Brain microvascular endothelial cell (primary cell): ENCODE measurements at places on chromosomes 1 and 21.
A peak's percentile ranks its signal among the peaks of the same experiment; 100 is the strongest.

DNA sequence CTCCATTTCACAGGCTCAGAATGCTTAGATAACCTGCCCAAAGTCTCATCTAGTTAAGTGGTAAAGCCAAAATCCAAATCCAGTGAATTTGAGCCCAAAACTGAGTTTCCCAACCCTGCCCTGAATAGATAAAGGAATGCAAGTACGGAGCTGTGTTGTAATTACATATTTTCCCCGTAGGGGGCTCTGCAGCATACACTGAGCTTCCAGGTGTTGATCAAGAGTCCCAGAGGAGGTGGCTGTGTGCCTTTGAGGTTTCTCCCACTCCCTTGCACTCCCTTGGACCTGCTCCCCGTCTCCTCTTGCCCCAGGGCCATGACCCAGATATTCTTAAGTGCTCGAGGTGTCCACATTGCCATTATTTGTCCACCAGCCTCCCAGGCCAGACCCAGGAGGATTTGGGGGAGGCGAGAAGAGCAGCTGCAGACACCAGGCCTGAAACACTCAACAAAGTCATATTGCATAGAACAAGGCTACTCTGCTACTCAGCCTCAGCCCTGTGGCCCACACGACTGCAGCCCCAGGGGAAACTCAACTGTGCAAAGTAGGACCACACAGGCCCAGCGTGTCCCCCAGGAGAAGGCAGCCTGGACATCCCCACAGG lies 18.4 kb upstream of the LY9 start:
- no peak for DNase-seq

DNA sequence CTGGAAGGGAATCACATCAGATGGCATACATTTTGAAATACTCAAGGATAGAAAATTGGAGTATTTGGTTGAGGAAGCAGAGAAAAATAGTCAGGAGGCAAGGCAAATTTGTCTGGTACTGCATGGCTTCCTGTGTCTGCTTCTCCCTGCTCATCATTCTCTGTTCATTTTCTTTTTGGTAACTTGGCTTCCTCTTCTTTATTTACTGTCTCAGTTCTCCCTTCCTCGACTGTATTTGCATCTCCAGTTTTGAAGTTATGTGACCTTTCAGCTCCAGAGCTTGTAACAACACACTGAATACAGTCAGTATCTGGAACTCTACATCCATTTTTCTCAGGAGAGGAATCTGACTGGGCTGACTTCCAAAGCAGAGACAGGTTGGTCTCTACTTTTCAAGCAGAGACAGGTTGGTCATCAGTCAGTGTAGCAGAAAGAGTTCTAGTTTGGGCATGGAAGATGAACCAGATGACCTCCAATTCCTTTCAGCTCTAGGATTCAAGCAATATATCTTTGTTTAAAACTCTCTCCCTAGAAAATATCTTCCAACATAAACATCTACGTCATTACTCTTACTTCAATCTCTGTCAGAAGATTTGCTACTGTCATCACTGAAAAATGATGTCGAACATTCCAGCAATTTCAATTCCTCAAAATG lies 571.2 kb downstream of the ADGRL2 start:
- DNase-seq: peak; percentile 36

GRCh38 chr1:221672239-221672645 lies 69.6 kb downstream of the DUSP10 start:
- peak; percentile 81 for DNase-seq

DNA sequence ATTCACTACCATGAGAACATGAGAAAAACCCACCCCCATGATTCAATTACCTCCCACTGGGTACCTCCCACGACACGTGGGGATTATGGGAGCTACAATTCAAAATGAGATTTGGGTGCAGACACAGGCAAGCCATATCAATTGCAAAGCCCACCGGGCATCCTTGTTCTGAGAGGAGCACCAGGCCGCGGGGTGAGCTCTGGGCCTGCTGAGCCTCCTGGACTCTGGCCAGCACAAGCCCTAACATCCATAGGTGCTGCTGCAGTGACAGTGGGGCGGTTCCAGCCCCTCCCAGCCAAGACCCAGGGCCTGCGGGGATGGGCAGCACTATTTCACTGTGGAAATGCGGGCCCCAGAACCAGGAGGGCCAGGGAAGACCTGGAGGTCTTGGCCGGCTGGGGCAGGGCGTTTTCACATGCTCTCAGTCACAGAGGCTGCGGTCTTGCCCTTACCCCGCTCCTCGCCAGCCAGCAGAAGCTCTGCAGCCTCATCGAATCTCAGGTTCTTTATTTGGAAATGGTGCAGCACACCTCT lies 103.8 kb downstream of the PCBP3 start:
- DNase-seq: no peak

GRCh38 chr1:1989789-1990188 lies 13.8 kb downstream of the CFAP74 start:
- DNase-seq: no peak

GRCh38 chr21:29304597-29304996 lies 5.9 kb downstream of the BACH1 start:
- DNase-seq: no peak

DNA sequence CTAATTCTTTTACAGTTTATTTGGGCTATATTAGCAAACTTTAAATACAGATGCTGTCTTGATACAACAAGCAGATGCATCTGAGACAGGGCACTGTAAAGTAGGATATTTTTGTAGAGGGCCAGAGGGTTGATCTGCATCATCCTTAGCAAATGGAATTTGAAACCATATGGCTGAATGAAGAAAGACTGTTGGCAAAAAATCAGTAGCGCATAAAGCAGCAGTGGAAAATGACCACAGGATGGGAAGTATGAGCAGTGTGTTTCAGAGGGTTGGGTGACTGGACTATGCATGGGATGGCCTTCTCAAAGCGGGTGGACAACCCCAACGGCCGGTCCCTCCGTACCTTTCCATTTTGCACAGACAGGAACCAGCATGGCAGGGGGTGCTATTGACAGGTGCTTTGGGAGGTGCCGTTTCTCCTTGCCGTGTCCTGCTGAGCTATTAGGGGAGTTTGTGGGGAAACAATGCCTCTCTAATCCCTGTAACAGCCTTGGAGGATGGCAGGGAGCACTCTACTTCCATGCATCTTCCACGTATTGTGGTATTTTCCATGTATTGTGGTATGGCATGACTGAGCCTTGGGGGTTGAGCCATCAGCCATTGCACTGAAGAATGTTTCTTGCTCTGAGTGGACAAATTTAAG lies 5.9 kb downstream of the LRRC8B start:
- no peak for DNase-seq

- peak; percentile 39 for DNase-seq
Observed at GRCh38 chr1:202888221-202888530, 773 bp downstream of the RABIF start.

DNA sequence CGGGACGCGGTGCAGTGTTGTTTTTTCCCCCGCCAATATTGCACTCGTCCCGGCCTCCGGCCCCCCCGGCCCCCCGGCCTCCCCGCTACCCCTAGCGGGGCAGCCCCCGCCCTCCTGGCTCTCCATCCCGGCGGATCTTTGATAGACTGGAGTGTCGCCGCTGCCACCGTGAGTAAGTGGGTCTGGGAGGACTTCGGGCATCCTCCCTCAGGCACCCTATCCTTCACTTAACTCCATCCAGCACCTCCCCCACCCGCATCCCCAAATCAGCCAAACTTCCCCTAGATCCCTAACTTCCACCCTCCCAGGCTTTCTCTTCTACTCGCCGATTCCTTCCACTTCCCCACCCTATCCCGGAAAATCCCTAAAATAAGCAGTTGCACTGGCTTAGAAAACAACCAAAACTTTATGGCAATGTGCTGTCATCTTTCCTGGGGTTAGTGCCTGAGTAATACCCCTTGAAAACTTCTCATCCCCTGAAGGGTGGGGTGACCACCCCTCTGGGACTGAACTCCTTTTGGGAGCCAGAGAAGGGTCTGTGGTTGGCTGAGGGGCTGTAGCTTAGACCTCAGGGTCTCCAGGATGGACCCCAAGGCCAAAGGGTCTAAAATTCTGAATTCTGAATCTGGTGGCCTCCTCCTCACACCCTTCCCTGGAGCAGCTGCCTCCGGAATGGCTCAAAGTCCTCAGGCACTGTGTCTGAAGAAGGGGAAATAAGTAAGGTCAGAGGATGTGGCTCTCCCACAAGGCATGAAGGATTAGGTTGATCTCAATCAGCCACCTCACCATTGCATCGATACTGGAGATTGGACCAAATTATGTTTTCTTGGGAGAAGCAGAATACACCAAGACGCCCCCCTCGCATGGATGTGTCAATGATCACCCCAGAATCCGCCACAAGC lies 12.2 kb downstream of the THBS3 start:
- DNase-seq: no peak

- DNase-seq: no peak
Observed at GRCh38 chr1:211538287-211538686, 40.7 kb downstream of the SLC30A1 start.

GRCh38 chr1:212040629-212041412 lies 5.3 kb downstream of the DTL start:
- no peak for DNase-seq

DNA sequence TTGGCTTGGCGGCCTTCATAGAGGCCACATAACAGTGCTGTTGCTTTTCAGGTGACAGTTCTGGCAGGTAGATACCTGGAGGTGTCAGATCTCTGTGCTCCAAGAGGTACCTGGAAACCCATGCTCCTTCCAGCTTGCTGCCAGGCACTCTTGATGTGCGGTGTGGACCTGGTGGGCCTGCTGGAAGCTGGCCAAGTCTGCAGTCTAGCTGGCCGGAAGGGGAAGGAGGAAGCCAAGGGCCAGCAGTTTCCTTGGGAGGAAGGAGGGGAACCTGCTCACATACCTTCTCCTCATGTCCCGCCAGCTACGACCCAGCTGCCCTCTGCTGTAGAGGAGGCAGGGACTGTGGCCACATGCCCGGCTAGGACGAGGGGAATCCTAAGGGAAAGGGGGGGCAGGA lies 166.4 kb upstream of the AJAP1 start:
- no peak for DNase-seq

GRCh38 chr1:20262810-20263534 lies 27.7 kb upstream of the VWA5B1 start:
- no peak for DNase-seq

DNA sequence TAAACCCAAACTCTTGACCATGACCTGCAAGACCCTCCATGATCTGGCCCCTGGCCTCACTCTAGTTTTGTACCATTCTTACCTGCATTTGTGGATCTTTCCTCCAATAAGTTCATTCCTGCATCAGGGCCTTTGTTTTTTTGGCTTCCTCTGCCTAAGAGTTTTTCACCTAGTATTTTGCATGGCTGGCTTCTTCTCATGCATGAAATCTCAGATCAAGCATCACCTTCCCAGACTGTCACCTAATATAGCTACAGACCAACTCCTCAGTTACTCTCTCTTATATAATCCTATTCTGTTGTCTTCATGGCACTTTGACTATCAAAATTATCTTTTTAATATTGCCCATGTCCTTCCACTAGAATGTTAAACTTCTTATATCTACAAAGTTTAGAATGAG lies 54.2 kb downstream of the BTBD8 start:
- DNase-seq: no peak

GRCh38 chr21:15079269-15079668 lies 14.5 kb upstream of the NRIP1 start:
- DNase-seq: no peak

- peak; percentile 97 for DNase-seq
Observed at GRCh38 chr1:45011837-45012638, at the start of gene UROD. Gene UROD (plus strand): TSS chr1:45012254. CDS start chr1:45012266, 12 bp downstream.

- DNase-seq: no peak
Observed at GRCh38 chr1:57109247-57109646, 143.4 kb upstream of the C8B start.

DNA sequence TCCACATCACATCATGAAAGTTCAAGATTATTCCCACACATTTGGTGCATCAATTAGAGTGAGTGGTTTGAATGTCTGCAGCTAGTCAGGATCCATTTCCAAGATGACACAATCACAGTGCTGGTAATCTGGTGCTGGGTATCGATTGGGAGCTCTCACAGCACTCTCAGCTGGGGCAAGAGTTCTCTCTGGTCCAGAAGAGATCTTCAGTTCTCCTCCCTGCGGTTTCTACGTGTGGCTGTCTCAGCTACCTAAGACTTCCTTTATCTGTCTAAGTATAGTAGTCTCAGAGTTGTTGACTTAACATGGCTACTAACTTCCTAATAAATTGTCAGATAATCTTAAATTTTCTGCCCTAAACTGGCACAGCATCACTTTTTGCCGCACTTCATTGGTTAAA lies 358.0 kb upstream of the BRINP3 start:
- DNase-seq: no peak

GRCh38 chr1:2953688-2954285 lies 67.5 kb upstream of the ACTRT2 start:
- DNase-seq: no peak

GRCh38 chr1:80059940-80060339 lies 1053.4 kb upstream of the ADGRL4 start:
- DNase-seq: no peak

DNA sequence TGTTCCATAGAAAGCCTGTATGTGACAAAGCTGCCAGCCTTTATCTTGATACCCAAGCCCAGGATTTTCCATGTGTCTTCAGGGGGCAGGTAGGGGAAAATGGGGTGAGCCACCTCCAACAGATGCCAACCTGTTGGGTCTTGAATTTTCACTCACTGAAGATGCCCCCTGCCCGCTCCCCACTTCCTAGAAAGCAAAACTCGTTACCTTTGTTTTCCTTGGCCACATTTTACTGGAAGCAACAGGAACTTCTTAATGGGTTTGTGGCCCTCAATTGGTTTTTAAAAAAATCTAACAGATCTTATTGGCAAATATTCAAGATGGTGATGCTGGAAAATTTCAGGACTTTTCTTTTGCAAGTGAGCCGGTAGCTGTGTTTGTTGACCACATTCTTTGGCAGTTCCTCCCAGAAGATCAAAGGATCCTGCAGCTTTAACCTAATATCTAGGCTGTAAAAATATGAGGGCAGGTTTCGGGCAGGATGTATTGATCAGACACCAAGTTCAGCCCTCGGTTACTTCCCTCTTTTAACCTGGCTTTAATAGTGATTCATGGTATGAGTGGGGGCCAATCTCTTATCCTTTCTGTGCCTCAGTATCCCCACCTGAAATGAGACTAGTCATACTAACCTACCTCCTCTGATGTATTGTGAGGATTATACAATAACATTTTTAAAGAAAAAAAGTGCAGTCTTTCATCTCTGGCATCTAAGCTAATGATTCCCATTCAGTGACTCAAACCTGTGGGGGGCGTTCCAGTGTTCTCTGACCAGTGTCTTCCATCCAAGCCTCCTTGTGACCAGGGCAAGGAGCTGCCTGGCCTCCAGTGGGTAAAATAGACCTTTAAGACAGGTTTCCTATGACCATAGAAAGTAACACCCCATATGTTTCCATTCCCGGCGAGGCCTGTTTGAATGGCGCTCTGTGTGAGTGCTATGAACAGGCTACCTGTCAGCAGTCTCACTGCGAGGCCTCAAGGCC lies 21.3 kb upstream of the GNPAT start:
- no peak for DNase-seq

GRCh38 chr1:1204998-1205768 lies 1.2 kb downstream of the TNFRSF18 start:
- no peak for DNase-seq

- peak; percentile 25 for DNase-seq
Observed at GRCh38 chr1:67126111-67126746, 8.5 kb downstream of the C1orf141 start.

DNA sequence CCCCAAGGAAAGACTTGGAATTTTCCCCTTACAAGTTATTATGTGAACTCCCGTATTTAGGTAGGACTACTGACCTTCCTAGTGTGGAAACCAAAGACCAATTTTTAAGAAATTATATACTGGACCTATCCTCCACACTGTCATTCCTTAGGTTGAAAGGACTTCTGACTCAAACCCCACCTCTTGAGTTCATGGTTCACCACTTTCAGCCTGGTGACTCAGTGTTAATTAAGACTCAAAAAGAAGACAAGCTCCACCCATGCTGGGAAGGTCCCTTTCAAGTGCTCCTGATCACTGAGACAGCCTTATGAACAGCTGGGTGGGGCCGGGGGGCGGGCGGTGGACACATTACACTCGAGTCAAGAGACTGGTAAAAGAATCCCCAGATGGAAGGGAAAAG lies 113.2 kb downstream of the LRRC53 start:
- no peak for DNase-seq
